Vagina (tissue), 2 donors: ENCODE measurements at places on chromosomes 1 and 21. TPM values are rescaled to one million over a fixed set of nuclear protein-coding genes. Genes with fewer than 3 reads are reported as not detected.

- H3K4me1 ChIP-seq = no peaks in the 10 kb centered on the region
- no peaks in the 10 kb centered on the region for H3K27me3 ChIP-seq
Measured at GRCh38 chr1:76802094-76802493, 65.2 kb upstream of the ST6GALNAC5 start.

GRCh38 chr1:11187931-11188330, 1.2 kb upstream of the ANGPTL7 start:
- DNase-seq = no peak
- H3K4me3 ChIP-seq = no peak overlapping the region
- H3K4me1 ChIP-seq = no peaks in the 10 kb centered on the region
- no peaks in the 10 kb centered on the region for H3K27me3 ChIP-seq

GRCh38 chr1:159229260-159229885, 24.7 kb downstream of the ACKR1 start:
- DNase-seq = no peak
- H3K4me3 ChIP-seq = no peak overlapping the region
- no peak overlapping the region for H3K27ac ChIP-seq
- H3K27me3 ChIP-seq = no peaks in the 10 kb centered on the region
- H3K36me3 ChIP-seq = no peaks in the 10 kb centered on the region
- H3K4me1 ChIP-seq = no peaks in the 10 kb centered on the region

- H3K36me3 ChIP-seq = no peaks in the 10 kb centered on the region
- DNase-seq = no peak
- H3K4me1 ChIP-seq = peaks cover 10% of the 10 kb centered on the region
- no peaks in the 10 kb centered on the region for H3K27me3 ChIP-seq
Measured at GRCh38 chr21:42066521-42066920, 4.6 kb upstream of the UMODL1 start.

- no peak overlapping the region for H3K27ac ChIP-seq
- no peaks in the 10 kb centered on the region for H3K4me1 ChIP-seq
- no peaks in the 10 kb centered on the region for H3K36me3 ChIP-seq
- DNase-seq = no peak
Measured at GRCh38 chr1:3577300-3577699, 34.0 kb downstream of the MEGF6 start.

DNA sequence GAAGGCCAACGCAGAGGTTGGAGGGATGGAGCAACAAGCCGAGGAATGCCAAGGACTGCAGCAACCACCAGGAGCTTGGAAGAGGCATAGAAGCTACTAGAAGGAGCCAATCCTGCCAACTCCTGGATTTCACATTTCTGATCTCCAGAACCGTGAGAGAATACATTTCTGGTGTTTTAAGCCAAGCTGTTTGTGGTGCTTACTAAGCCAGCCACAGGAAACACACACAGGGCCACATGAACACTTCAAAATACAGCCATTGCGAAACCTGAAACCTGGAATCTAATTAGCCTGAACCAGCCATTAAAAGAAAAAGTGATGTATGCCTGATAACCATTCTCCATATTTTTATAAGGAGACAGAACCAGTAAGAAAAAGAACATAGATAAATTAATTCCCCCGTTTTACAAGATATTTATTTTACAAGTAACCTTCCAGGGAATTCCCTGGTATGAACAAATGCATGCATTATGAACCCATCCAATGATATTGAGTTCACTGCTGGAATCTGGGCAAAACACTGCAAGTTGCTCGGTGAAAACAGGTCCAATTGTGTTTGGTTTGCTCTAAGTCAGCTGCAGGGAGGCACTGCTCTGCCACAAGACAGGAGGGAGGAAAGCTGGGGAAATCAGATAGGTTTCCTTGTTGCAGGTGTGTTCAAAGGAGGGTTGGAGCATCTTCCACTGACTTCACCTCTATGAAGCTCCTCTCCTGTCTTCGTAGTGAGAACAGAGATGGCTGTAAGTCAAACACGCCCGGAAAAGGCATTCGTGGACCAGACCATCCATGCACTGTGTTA, 70.2 kb downstream of the ETS2 start:
- H3K4me3 ChIP-seq = no peak overlapping the region
- no peaks in the 10 kb centered on the region for H3K36me3 ChIP-seq
- H3K4me1 ChIP-seq = no peaks in the 10 kb centered on the region
- DNase-seq = no peak
- no peaks in the 10 kb centered on the region for H3K27me3 ChIP-seq

DNA sequence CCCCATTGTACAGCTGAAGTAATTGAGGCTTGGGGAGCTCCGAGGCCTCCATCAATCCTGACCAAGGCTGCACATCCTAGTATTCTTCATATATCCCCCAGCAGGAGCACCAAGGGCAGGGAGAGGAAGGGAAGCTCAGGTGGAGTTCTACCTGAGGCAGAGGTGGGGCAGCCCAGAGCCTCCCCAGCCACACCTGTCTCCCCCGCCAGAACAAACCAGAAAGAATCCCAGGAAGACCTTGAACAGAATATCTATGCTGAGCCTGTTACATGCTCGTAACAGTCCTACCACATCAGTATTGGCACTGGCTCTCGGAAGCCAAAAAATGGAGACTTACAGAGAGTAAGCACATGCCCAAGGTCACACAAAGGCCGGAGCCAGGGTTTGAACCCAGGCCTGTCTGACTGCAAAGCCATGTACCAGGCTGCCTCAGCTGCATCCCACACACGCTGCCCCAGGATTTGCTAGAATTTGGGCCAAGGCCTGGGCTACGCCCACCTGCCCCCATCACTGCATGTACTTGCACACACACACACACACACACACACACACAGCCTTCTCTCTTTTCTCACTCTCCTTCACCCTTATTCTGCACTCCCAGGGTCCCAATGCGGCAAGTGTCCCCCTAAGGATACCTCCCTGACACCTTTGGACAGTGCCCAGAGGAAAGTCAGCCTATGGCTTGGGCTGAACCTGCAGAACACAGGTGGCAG, 4.5 kb downstream of the E2F2 start:
- H3K4me1 ChIP-seq = peaks cover 43% of the 10 kb centered on the region
- H3K4me3 ChIP-seq = no peak overlapping the region
- H3K27ac ChIP-seq = no peak overlapping the region
- no peak for DNase-seq

DNA sequence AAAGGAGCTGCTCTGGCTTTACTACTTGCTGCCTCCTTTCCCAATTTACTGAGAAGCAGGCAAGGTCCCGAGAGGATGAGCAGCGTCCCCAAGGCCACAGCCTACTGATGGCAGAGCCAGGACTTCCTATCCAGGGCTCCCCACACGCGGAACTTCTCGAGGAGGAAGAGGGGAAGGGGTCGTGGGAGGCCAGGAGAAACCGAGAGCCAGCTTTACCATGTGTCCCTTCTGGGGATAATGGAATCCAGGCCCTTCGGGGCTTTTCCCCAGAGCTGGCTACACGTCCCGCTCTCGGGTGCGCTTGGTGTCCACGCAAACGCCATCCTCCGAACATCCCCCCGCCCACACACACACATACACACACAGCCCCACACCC, 4.3 kb upstream of the CCN1 start:
- peaks cover 22% of the 10 kb centered on the region for H3K4me1 ChIP-seq
- no peaks in the 10 kb centered on the region for H3K27me3 ChIP-seq
- peak overlapping the region; percentile 98 for H3K27ac ChIP-seq
- peak overlapping the region; percentile 62 for H3K4me3 ChIP-seq
- DNase-seq = no peak
- no peaks in the 10 kb centered on the region for H3K36me3 ChIP-seq

GRCh38 chr1:25062621-25063255, 132.7 kb upstream of the RUNX3 start:
- H3K36me3 ChIP-seq = no peaks in the 10 kb centered on the region
- H3K27me3 ChIP-seq = no peaks in the 10 kb centered on the region
- H3K4me3 ChIP-seq = no peak overlapping the region
- no peak overlapping the region for H3K27ac ChIP-seq
- H3K4me1 ChIP-seq = no peaks in the 10 kb centered on the region
- no peak for DNase-seq

GRCh38 chr1:91510754-91511153, 10.1 kb downstream of the CDC7 start:
- no peaks in the 10 kb centered on the region for H3K4me1 ChIP-seq
- no peak overlapping the region for H3K4me3 ChIP-seq
- no peaks in the 10 kb centered on the region for H3K27me3 ChIP-seq
- H3K36me3 ChIP-seq = no peaks in the 10 kb centered on the region

Gene SYNC
- total RNA-seq = 13.0 TPM

Gene PTBP2
- 56.7 TPM for total RNA-seq

Gene MYOM3
- total RNA-seq = 0.25 TPM

Gene ESPN
- 77.1 TPM for total RNA-seq

Gene ETV3L
- not detected for total RNA-seq

Gene AGO1
- total RNA-seq = 31.7 TPM
